Peyer's patch (tissue), 4 donors: ENCODE measurements at places on chromosomes 2 and 18.

DNA sequence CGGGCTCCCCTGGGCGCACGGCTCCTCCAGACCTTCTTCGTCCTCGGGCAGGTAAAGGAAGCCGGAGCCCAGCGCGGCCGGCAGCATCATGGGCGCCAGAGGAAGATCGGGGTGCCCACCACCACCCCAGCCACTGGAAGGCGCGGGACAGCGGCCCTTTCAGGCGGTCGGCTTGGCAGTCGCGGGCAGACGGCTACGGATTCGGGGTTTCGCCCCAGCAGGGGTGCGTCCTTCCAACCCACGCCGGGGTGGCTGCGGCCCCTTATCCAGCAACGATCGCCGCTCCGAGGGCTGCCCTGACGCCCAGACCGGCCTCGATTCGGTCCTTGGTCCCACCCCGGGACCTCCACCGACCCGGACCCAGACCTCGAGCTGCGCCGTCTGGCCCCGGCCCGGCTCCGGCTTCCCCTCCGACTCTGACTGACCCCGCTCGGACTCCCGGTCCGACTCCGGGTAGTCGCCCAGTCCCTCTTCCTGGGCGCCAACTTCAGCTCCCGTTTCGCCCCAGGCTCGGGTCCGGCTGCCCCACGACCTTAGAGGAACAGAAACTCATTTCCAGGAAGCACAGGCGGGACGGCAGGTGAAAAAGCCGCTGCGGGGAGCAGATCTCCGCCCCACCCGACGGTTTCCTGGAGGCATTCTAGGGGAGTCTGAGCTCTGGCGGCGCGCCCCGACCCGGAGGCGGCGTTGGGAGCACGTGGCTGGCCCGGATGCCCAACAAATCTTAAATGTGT is 30.2 kb upstream of the SSB start:
- DNase-seq = no peak

GRCh38 chr2:241461693-241462677 is 46.4 kb downstream of the STK25 start:
- no peak for DNase-seq

- no peak for DNase-seq
Measured at GRCh38 chr2:231170055-231170454, 28.4 kb upstream of the ARMC9 start.

- DNase-seq = peak; percentile 48
Measured at GRCh38 chr18:74353169-74353775, 37.6 kb downstream of the C18orf63 start.

DNA sequence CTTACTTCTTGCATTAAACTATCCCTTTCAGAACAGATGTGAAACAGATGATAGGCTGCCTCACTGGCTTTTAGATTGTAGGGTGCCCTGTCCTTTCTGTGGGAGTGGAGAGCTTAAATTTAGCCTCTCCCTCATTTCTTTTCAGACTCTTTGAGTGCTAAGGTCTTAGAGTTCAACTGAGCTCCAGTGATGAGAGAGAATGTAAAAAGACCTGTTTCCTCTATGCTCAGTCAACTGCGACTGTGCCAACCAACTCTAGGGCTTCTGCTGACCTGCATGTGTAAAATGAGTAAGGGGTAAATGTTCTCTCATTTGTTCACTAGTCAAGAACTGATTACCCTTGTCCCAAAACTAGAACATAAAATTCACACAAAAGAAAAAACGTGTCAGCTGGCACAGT is 104.8 kb upstream of the TGFA start:
- no peak for DNase-seq

DNA sequence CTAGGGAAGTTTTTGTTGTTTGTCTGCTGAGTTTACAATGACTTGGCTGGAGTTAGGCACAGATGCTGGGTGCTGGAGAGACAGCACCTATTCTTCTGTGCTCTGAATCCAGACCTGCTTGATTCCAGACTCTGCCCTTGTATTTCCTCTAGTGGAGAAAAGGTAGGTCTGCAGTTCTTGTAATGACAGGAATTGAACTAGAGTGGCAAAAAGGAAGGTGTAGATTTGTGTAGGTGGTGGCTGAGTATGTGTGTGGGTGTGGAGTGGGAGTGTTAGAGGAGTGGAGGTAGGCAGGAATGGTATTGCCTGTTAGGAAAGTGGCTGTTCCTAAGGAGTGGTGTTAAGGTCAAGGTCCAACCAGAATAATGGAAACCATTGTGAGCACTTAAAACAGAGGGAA is 71.9 kb upstream of the LYPD6 start:
- no peak for DNase-seq

- DNase-seq = no peak
Measured at GRCh38 chr18:62606106-62606505, 83.3 kb downstream of the ZCCHC2 start.

DNA sequence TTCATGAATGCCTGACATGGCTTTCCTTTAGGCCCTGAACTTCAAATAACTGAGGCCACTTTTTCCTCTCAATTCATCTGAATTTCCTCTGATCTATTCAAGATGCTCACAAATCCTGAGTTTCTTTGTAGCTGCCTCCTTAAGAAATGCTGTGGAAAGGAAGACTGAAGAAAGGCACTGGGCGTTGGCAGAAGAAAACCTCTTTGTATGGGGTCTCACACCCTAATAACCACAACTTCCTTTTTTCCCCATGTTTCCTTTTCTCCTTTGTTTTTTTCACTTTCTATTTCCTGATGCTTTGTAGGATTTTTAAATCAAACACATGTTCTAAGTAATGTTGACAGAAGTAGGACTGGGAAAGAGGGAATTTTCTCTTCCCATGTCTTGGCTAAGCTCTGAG is 447.4 kb downstream of the CMPK2 start:
- no peak for DNase-seq

- no peak for DNase-seq
Measured at GRCh38 chr2:106117882-106118684, 76.0 kb downstream of the UXS1 start.

GRCh38 chr2:173151671-173152401 is 76.2 kb downstream of the MAP3K20 start:
- no peak for DNase-seq

GRCh38 chr2:21281791-21282514 is 158.2 kb downstream of the TDRD15 start:
- DNase-seq = no peak

DNA sequence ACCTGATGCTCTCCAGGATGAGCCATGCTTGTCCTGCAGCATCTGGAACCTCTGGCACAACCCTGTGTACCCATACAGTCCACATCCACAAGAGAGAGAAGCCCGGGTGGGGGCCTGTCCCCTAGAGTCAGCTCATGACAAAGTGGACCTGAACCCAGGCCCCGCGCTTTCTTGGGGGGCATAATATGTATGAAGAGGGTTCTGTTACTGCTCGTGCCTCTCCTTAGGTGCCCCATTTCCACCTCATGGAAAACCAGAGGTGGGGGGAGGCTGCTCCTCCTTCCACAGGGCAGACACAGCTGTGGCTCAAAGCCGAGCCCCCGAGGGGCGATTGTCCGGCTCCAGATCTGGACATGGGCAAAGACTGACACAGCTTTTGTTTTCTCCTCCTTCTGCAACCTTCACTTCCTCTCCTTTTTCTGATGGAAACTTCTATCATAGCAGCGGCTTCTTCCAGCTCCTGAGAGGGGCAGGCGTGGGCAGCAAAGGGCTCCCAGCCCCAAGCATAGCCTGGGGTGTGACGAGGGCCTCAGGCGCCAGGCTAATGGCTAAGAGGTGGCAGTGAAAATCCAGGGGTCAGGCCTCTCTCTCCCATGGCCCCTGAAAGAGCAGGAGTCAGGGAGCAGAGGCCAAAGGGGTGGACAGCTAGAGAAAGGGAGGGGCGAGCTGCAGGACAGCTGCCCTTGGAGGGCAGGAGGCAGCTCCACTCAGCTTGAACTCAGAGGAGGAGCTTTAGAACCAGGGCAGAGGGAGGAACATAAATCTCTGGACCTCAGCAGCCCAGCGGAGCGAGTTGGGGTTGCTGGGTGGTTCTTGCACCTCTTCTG is 155.5 kb downstream of the ZFP36L2 start:
- DNase-seq = peak; percentile 43

DNA sequence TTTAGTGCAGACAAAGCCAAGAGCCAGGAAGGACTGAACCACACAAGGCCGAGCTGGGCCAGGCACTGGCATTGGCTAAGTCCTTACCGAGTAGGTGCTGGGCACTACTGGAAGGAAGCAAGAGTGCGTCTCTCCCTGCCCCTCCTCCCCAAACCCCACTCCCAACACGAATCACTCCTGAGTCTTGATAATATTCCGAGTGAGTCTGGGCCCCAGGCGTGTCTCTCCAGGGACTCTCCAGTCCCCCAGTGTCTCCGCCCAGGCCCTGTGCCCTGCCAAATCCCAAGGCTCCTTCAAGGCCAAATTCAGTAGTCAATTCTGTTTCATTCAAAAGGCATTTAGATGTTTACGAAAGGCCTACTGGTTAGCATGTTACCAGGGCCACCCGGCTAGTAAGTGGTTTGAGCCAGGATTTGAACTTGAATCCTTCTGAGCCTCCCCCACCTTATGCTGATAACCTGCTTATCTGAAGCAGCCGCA is 82.8 kb downstream of the GLI2 start:
- peak; percentile 56 for DNase-seq
